ENCODE measurements at places on chromosomes 16 and 17.
A peak's percentile ranks its signal among the peaks of the same experiment; 100 is the strongest.

DNA sequence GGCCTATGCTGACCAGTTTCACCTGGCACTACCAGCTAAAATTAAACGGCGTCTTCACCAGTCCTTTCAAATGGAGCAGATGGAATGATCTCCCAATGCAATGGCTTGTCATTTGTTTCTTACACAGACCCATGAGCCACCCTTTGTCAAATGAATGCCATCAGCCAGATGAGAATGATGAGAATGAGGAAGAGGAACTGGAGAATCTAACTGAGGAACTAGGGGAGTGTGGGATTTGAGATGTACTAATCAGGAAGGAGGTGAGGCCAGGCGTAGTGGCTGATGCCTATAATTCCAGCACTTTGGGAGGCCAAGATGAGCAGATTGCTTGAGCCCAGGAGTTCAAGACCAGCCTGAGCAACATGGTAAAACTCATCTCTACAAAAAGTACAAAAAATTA, 116.4 kb downstream of the HS3ST3A1 start:
- peak; percentile 10 for DNase-seq

GRCh38 chr17:77456951-77457548, 316.3 kb downstream of the SEC14L1 start:
- no peak for DNase-seq

GRCh38 chr17:68398691-68399637, 58.3 kb downstream of the WIPI1 start:
- peak; percentile 77 for DNase-seq

- DNase-seq = peak; percentile 49
These were observed 8.5 kb upstream of the ZC3H18 start for GRCh38 chr16:88561485-88562359.

- DNase-seq = no peak
These were observed 19.5 kb downstream of the USP7 start for GRCh38 chr16:8943966-8944759.

DNA sequence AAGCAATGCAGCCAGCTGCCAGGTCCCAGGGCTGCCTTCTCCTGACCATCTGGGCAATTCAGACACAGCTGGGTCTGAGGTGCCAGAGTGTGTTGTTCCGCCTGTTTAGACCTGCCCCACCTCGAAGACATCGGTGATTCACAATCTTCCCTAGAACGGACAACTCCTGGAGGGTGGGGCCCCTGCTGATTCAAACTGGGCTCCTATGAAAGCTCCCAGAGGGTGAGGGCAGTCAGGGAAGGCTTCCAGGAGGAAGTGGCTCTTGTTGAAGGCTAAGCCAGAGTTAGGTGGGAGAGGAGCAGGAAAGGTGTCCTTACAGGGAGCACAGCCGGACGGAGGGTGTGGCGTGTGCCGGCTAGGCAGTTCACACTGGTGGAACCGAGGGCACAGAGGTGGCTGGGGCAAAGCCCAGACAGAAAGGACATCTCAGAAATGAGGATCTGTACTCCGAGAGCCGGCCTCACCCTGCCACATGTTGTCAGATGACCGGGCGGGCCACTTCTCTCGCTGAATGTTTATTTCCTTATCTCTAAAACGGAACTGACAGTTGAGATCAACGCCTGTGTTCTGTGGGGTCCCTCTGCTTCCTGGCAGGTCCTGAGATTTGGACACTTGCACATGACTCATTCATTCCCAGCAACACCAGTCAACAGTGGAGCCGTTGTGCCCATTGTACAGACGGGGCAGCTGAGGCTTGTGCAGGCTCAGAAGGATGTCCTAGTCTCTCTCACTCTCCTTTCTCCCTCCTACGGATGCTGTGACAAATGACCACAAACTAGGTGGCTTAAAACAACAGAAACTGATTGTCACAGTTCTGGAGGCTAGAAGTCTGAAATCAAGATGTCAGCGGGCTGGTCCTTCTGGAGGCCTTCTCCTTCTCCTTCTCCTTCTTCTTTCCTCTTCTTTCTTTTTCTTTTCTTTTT, 26.9 kb upstream of the LITAF start:
- DNase-seq = no peak

DNA sequence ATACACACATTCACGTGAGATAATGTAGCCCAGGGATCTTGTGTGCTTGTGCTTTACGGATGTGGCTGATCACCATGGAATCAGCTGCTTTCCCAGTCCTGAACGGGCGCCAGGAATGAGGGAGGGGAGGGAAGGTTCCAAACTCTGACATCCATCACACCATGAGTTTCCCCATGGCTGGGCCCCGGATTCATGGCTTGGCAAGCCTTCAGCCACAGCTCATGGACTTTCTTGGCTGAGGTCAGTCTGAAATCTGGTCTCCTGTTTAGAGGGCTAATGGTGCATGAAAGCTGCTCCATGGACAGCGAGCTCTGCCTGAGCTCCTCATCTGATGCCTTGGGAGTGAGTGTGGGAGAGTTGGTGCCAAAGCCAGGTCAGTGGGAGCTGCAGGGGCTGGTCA, 767.6 kb upstream of the EEF2KMT start:
- DNase-seq = no peak

DNA sequence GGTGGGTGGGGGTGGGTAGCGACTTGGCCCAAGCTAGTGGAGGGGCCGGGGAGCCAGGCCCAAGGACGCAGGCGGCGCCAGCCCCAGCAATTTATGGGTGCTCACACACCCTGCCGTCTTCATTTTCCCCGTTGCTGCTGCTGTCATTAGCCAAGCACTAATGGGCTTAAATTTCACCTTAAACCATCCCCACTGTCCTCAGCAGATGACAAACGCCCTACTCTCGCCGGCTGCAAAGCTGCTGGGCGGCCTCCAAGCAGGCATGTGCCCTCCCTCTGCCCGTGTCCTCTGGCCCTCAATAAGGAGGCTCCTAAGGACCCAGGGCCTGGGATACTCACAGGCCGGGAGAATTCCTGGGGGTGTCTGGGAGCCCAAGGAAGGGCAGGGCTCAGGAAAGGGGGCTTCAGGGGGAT, 66.1 kb downstream of the SREBF1 start:
- DNase-seq = no peak

GRCh38 chr17:39351508-39351907, 49.9 kb downstream of the FBXL20 start:
- no peak for DNase-seq

DNA sequence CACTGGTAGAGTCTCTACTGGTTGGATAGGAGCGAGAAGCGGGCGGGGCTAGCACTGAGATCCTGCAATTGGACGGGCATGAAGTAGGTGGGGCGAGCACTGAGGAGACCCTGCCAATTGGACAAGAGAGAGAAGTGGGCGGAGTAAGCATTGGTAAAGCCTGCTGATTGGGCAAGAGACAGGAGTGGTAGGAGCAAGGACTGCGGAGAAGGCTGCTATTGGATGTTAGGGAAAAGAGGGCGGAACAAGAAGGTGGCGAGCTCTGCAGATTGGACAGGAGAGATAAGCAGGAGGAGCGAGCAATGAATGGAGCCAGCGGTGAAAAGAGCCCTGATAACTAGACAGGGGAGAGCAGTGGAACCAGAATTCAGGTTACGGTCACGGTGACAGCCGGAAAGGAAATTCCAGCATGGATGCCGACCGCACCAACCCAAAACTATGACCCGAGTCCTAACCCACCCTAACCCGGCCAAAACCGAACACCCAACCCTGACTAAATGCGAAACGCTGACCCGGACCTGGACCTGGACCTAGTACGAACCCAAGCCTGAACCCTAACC, 4.8 kb downstream of the SCGB1C2 start:
- DNase-seq = peak; percentile 40

- DNase-seq = peak; percentile 91
These were observed 7.5 kb downstream of the NFE2L1 start for GRCh38 chr17:48055531-48056245.

DNA sequence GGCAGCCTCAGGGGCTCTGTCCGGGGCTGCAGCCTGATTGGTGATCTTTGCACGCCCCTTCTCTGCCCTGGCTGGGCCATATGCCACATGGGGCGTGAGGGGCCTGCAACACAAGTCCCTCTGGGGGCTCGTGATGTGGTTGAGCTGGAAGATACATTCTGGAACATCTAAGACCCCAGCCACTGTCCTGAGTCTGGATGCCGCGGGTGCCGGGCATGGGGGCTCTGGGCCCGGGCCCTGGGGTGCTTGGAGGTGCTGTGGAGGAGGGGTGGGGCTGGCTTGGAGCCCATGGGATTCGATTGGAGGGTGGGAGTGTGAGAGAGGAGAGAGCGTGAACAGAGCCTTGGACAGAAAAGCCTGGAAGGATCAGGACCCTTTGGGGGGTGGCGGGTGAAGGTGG, 39.4 kb downstream of the JPH3 start:
- DNase-seq = no peak

- DNase-seq = no peak
These were observed 41.5 kb upstream of the SLC47A1 start for GRCh38 chr17:19492141-19492540.

DNA sequence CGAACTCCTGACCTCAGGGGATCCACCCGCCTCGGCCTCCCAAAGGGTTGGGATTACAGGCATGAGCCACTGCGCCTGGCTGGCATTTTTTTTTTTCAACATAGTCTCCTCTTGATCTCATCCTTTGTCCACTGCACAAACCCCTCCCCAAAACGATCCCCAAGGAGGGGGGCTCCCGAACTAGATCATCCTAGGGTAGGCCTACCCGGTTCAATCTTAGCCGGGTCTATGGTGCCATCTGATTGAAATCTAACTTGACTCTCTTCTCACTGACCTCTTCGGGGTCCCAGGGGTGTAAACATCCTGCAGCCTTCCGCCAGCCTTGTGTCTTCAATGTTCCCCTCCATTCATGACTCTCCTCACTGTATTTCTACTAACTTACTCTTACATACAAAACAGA, 140.5 kb upstream of the CRHR1 start:
- DNase-seq = no peak

DNA sequence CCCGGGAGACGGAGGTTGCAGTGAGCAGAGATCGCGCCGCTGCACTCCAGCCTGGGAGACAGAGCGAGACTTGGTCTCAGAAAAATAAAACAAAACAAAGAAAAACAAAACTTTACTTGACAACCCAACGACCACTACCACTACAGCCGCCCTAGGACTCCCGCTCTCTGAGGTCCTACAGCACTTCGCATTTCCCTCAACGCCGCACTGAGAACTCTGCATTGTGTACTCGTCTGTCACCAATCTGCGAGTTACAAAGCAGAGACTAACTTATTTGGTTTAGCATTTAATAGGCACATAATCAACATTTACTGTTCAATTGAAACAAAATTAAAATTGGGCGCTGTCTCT, 479 bp upstream of the ZNF207 start:
- DNase-seq = no peak

- DNase-seq = no peak
These were observed 2.1 kb downstream of the P2RX5 start for GRCh38 chr17:3693829-3694231.

- DNase-seq = peak; percentile 64
These were observed 41.7 kb downstream of the SMPD3 start for GRCh38 chr16:68406458-68407152.

GRCh38 chr16:88533932-88534637, 36.1 kb upstream of the ZC3H18 start:
- peak; percentile 70 for DNase-seq

DNA sequence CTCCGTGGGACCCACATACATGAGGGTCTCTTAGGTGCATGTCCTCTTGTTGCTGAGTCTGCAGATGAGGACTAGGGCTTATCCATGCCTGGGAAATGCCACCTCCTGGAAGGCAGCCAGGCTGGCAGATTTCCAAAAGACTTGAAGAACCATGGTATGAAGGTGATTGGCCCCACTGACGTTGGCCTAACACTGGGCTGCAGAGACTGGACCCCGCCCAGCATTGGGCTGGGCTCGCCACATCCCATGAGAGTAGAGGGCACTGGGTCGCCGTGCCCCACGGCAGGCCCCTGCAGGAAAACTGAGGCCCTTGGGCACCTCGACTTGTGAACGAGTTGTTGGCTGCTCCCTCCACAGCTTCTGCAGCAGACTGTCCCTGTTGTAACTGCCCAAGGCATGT, 38.2 kb upstream of the IL21R start:
- DNase-seq = no peak

DNA sequence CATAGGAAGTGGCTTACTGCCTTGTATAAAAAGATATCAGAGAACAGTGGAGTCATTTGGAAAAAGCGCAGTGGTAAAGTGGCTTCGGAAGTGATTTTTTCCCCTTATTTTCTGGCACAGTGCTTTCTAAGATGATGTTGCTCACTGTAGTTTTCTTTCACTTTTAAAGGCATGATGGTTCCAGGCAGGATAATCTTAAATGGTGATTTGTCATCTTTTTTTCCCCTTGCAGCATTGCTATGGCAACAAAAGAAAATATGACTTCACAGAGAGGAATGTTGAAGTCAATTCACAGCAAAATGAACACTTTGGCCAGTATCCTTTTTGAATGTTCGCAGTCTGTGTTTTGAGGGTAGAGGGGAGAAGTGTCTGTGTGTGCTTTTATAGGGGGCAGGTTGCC, 42.5 kb downstream of the GOSR1 start:
- DNase-seq = peak; percentile 95

DNA sequence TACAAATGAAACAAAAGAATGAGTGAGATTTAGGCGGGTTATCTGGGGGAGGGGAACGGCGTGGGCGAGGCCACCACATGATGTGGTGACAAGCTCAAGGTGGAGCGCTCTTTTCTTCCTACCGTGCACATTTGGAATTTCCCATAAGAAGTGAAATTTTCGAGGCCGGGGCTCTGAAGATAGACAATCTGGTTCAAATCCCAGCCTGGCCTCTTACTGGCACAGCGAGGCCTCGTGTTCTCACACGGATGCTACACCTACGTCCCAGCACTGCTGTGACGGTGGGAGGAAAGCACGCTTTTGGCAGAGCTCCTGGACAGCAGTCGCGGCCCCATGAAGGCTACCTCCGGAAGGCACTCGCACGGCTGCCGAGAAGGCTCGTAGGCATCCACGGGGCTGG, 25.2 kb downstream of the ZDHHC7 start:
- no peak for DNase-seq

- DNase-seq = peak; percentile 45
These were observed at the start of gene RIPOR1 for GRCh38 chr16:67528222-67528869. RIPOR1 (plus strand) TSS chr16:67528829; CDS start chr16:67538447, 9,618 bp downstream.

DNA sequence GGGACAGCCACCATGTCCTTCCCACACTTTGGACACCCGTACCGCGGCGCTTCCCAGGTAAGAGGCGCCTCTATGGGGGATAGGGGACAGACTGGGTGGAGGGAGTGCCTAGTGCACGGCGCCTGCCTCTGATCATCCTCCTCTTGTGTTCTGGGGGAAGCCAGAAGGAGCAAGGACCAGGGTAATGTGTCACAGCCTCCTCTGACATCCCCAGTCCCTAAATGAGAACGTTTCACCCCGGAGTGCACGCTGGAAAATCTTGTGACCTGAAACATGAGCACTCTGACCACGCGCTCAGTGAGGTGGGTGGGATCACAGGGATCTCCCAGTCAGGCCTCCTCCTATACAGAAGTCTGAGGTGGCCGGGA, 1.1 kb downstream of the IRX6 start:
- no peak for DNase-seq

GRCh38 chr17:53061446-53061845, 761.3 kb upstream of the KIF2B start:
- DNase-seq = no peak

DNA sequence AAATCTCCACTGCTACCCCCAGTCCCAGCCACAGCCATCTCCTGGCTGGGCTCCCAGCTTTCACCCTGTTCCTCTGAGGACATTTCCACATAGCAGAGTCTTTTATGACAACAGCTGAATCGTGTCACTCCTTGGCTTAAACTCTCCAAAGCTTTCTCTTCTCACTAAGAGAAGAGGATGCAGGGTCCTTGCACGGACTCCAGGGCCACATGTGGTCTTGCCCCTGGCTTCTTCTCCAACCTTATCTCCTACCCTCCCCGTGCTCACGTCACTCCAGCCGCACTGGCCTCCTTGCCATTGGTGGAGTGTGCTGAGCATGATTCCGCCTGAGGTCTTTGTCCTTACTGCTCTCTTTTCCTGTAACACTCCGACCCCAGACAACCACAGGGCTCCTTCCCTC, 39.9 kb upstream of the CCDC182 start:
- no peak for DNase-seq

GRCh38 chr16:9055661-9056060, 35.8 kb upstream of the HAPSTR1 start:
- DNase-seq = peak; percentile 81
